ENCODE measurements at places on chromosomes 3 and 15. TPM values are rescaled to one million over a fixed set of nuclear protein-coding genes. Genes with fewer than 3 reads are reported as not detected.
A peak's percentile ranks its signal among the peaks of the same experiment; 100 is the strongest.

- no peak for DNase-seq
Observed at GRCh38 chr3:156820692-156821080, 5.5 kb upstream of the LEKR1 start.

GRCh38 chr3:123341871-123342630 lies 106.8 kb downstream of the ADCY5 start:
- DNase-seq, result no peak

DNA sequence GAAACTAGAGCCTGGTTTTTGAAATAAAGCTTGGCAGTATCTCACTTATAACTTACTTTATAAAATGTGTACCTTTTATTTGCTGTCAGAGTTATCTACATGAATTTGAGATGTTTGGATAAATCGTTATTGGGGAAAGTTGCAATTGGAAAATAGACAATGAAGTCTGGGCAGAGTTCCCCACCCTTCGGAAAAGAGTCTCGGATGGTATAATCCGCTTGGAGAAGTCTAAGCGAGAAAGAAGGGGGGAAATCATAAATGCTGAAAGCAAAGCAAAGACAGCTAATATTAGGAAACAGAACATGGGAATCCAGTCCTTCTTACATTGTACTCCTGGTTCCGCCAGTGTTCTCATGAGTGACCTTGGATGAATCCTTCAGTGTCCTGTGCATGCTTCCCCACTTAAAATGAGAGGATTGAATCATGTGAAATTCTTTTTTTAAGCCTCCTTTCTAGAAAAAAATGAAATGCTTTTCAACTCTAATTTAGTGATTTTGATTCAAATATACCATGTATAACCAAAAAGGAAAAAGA lies 162.4 kb downstream of the ATG7 start:
- DNase-seq, result no peak

FOXL2NB gene
- 0.13 TPM for total RNA-seq

GRCh38 chr3:98732286-98733052 lies 30.7 kb upstream of the ST3GAL6 start:
- no peak for DNase-seq

GRCh38 chr3:35194666-35195065 lies 444.7 kb upstream of the ARPP21 start:
- peak; percentile 28 for DNase-seq

DNA sequence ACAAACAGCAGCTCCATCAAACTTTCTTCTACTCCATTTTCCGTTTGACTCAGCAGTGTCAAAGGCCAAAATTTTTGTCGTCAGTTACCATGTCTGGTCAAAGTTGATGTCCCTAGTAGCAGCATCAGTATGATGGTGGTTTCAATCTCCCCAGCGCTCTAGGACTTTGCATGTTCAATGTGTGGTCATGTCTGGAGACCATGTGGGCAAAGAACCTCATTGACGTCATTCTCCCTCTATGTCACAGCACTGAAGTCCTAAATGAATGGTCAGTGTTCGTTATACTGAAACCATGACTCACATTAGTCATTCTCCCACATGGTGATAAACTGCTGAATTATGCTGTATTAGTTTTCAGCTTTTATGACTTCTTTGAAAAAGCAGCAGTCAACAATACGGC lies 23.2 kb downstream of the SHC4 start:
- DNase-seq, result peak; percentile 86

OR5K1 gene
- total RNA-seq, result not detected

- peak; percentile 27 for DNase-seq
Observed at GRCh38 chr15:43776101-43776717, 557 bp downstream of the ELL3 start.

DNA sequence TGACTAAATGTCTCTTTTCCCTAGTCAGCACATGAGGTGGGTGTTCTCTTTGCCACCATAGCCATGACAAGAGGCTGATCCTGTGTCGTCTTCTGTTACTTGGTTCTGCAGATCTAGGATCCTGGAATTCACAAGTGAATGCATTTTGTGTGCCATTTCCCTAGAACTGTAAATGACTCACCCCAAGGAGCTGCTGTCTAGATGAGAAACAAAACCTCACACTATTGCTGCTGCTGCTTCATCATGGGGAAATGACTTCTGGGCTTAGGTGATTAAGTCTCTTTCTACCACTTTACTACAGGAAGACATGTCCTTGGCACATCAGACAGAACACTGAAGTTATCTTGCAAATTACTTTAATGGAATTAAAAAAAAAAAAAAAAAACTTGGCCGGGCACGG lies 54.9 kb downstream of the SLCO3A1 start:
- peak; percentile 56 for DNase-seq

DNA sequence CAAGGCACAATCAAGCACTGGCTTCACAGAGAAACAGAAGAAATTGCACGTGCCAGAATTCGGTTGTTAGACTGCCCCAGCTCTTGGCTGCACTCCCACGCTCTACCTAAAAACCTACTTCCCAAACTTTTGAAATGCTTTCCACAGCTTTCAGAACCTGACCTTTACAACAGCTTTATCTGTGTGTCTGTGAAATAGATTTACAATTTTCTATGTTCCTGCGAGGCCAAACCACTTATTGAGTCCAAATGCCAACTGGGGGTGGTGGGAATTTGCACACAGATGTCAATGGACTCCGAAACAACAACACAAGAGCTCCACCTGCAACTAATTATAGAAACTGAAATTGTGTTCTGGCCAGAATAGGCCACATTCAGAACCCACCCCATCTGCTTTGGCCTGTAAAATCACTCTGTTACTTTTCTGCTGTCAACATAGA lies 44.6 kb downstream of the ERC2 start:
- DNase-seq, result no peak

GRCh38 chr3:148739720-148740119 lies 42.0 kb downstream of the AGTR1 start:
- DNase-seq, result no peak

GRCh38 chr3:43246976-43247375 lies 39.4 kb upstream of the SNRK start:
- DNase-seq, result no peak

CFAP100 gene
- not detected for total RNA-seq

GRCh38 chr3:42552830-42553229 lies 28.9 kb downstream of the SEC22C start:
- no peak for DNase-seq

- no peak for DNase-seq
Observed at GRCh38 chr3:37934631-37935289, 55.8 kb upstream of the VILL start.

DNA sequence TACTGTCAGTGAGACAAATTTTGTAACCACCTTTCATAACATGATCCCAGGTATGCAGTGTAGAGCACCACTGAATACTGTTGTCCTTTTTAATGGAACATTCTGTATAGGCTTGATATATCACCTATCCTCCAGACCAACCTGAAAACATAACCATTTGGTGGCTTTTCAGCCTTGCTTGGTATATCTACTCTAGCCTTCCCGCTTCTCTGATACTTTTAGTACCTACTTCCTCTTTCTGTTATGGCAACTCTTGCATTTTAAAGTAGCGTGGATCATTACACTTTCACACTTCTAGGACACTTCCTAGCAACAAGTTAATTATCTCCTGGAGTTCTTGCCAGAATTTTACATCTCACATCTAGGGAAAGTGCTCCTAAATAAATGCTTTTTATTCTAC lies 226.6 kb upstream of the ROBO1 start:
- no peak for DNase-seq

DNA sequence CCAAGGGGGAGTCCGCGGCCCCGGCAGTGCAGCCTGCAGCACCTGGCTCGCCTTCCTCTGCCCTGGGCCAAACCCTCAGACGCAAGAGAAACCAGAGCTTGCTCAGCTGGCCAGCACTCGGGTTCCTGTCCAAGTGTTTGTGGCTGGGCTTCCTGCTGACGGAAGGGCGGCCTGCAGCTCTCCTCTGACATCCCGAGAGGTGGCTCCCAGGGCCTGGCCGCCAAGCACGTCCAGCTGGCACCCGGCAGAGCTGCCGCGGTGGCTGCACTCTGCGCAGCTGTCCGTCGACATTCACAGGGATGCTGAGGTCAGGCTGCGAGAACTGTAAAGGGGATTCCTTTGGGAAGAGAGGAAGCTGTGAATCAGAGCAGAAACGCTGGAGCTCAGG lies 85.6 kb downstream of the CPN2 start:
- DNase-seq, result peak; percentile 55
